NCI-H187 treated with DMSO at 0.1 percent for 48 hours (cell line): ENCODE measurements at places on chromosomes 11 and 22.

GRCh38 chr11:67422891-67423290, 5.4 kb upstream of the RPS6KB2 start:
- DNase-seq = no peak

GRCh38 chr11:105975128-105975527, 46.9 kb downstream of the MSANTD4 start:
- DNase-seq = no peak

DNA sequence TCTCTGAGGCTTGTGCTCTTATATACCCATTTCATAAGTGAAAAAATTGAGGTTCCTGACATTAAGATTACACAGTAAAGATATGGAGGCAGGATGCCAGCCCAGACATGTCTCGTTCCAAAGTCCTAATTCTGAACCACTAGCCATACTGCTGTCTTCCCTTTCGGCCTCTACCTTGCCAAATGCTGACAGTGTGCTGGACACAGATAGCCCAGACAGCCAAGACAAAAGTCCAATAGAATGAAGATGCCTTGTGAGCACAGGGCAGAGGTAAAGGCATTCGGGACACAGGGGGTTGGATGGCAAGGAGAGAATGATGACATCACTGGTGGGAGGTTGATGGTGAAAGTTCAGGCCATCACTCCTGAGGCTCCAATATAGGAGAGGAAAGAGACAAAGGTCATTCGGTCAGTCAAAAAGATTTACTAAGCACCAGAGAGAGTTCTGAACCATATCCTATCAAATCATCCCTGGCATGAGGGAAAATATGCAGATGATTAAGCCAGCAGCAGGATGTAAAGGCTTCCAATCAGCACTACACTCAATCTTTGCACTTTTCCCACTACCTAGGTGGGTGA, 174.0 kb upstream of the MTMR2 start:
- no peak for DNase-seq

GRCh38 chr11:129974237-129974636, 28.4 kb downstream of the PRDM10 start:
- no peak for DNase-seq

- no peak for DNase-seq
These were observed 31.4 kb downstream of the CASP12 start for GRCh38 chr11:104866815-104867214.

GRCh38 chr11:79346021-79346420, 94.8 kb downstream of the TENM4 start:
- no peak for DNase-seq

- DNase-seq = no peak
These were observed 556.1 kb downstream of the SOX6 start for GRCh38 chr11:15800111-15800800.

DNA sequence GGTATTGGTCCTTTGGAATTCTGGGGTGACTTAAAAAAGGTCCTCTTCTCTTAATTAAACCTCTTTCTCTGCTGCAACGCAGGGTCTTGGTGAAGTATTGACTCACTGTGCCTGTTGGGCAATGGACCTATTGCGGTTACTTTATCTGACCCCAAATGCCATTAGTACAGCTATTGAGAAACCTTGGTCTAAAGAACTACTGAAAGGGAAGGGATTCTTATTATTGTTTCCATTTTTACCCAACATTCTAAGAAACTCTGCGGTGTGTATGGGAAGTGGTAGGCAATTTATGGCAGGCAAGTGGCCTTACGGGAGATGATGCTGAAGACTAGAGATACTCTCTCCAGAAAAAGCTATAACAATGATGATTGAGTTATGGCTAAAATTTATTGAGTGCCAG, 12.5 kb downstream of the SLC6A5 start:
- DNase-seq = no peak

DNA sequence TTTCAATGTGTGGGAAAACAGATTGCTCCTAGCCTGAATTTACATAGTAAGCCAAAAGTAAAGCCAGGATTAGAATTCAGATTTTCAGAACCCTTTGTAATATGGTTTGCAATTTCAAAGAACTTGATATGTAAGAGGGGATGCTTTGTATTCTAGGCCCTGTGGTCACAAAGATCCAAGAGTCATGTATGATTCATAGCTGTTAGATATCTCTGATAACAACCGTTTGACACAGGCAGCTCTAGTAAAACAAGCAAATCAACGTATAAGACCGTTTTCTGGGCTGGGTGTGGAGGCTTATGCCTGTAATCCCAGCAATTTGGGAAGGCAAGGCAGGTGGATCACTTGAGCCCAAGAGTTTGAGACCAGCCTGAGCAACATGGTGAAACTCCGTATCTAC, 79.6 kb downstream of the EMSY start:
- DNase-seq = no peak

DNA sequence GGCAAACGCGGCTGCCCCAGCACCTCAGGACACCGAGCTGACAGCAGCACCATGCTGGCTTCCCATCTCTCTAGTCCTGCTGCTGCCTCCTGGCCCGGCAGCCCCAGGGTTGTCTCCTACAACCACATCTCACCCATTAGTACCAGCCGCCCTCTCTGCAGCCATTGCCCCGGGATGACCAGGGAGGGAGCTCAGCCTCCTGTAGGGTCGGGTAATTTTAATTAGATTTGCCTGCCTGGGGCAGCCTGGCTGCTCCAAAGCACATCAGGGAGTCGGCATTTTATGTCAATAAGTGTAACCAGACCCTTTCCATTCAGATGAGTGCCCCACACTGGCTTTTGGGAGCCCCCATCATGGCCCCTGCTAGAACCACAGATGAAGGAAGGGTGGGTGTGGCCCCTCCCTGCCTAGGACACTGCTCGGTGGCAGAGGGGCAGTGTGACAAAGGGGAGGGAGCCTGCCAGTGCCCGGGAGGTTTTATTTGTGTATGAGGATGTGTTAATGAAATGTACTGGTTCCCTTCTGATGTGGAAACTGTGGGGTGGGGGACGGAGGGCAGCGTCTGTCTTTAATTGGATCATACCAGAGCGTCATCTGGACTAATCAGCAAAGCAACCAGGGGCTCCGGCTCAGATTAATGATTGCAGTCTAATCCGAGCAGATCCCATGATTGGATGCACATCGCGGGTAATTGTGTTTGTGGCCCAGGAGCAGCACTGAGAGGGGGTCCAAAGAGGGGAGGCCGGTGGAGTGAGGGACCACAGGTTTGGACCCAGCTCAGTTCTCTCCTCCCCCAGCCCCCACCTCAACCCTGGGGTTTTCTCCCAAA, 125.3 kb downstream of the FEZ1 start:
- DNase-seq = no peak

- DNase-seq = no peak
These were observed 354 bp downstream of the POLR2L start for GRCh38 chr11:841981-842369.

GRCh38 chr11:72217841-72218240, 1.2 kb downstream of the FOLR2 start:
- DNase-seq = no peak

GRCh38 chr11:88250566-88251242, 75.5 kb upstream of the RAB38 start:
- no peak for DNase-seq
